ENCODE measurements at places on chromosomes 2 and 18.

DNA sequence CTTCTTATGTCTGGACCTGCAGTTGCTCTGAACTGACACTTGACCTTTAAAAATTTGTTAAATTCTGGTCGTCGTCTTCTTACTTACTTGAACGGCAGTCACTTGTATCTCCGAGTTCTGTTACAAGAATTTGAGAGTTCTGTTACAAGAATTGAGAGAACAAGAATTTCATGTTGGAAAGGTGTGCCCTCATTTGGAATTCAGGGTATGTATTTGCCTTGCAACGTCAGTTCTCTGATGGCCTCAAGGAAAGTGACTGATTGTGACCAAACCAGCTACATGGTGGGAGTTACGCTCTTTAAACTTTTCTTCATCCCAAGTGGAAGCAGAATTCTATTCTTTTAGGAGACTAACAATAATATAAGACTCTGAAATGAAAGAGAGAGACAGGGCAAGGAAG, 320.0 kb upstream of the TRIB2 start:
- DNase-seq, result no peak

DNA sequence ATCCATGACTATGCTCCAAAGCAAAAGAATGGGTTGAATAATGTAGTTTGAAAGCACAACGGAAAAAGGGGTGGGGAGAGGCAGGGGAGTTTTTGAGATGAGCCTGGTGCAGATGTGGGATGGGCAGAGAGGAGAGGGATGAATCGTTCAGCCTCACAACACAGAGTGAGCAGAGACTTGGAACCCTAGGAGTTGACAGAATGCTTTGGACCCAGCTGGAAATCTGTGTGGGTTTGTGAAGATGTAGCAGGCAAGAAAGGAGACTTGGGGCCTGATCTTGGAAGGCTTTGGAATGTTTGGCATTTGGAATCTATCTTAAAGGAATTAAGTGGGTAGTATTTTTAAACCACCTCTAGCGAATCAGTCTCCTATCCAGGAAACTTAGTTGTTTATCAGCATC, 66.0 kb upstream of the KCTD1 start:
- DNase-seq, result no peak

GRCh38 chr2:70795164-70795995, 4.9 kb upstream of the FIGLA start:
- no peak for DNase-seq

DNA sequence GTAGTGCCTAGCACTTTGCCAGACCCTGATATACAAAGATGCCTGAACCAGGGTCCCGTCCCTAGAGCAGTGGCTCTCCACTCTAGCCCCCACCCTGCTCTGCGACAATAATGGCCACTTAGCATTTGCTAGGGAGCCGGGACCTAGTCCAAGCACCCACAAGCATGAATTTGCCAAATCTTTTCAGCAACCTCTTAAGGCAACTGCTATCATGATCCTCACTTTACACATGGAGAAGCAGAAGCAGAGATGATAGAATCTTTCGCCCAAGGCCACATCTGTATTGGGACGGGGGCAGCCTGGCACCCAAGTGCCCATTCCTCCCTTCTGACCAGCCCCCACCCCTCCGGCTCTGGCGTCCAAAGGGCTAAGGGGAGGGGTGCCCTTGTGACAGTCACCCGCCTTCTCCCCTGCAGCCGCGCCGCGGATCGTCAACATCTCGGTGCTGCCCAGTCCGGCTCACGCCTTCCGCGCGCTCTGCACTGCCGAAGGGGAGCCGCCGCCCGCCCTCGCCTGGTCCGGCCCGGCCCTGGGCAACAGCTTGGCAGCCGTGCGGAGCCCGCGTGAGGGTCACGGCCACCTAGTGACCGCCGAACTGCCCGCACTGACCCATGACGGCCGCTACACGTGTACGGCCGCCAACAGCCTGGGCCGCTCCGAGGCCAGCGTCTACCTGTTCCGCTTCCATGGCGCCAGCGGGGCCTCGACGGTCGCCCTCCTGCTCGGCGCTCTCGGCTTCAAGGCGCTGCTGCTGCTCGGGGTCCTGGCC, 13.0 kb downstream of the SIGLEC15 start:
- DNase-seq, result no peak

DNA sequence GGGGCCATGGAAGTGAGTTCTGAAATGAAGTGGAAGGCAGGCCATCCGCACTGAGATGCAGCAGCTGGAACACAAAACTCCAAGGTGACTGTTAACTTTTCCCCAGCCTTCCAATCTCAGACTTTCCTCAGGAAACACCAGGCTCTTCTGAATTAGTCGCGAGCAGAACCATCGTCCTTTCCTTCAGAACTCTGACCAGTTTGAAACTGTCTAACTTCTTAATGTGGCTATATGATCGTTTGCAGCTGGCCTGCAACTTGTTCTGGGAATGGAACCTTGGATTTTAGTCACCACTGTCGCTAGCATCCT, 620 bp upstream of the RPL37A start:
- no peak for DNase-seq

- DNase-seq, result no peak
Observed at GRCh38 chr18:79216176-79216575, 147.0 kb downstream of the ATP9B start.

DNA sequence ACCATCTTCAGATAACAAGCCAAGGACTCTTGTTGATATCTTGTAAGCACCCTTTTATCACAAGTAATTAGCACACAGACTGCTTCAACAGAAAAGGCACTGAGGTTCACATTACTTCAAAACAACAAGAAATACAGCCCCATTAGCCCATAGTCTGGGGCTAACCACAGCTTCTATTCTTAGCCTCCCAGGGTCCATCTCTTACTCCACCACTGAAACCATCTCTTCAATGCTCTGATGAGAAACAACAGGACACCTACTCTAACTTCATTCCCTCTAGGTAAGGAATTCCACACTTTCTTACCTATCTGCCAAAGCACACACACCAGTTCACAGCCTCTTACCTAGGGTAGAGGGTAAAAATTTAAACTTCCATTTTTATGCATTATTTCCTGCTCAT, 26.4 kb upstream of the CYTIP start:
- DNase-seq, result no peak

- DNase-seq, result no peak
Observed at GRCh38 chr2:142165790-142166189, 35.0 kb upstream of the LRP1B start.

- peak; percentile 56 for DNase-seq
Observed at GRCh38 chr18:62717169-62717924, 2.0 kb downstream of the PHLPP1 start.

DNA sequence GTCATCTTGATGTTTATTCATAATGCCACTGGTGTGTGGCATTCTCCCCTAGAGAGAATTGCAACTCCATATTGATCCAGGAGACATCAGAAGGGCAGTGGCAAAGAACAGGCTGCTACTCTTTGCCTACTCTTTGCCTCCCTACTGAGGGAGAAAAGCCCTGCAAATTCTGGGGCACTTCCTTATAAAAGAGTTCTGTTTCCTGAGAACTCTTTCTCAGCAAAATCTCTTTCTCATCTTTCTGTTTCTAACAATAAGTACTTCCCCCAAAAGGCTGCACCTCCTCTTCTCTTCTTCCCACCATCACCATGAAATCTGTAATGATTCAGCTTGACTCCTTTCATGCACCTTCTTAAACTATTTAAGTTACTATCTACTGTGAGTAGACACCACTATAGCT, 270.3 kb downstream of the MREG start:
- no peak for DNase-seq

- no peak for DNase-seq
Observed at GRCh38 chr2:119208791-119209203, 14.8 kb upstream of the STEAP3 start.

DNA sequence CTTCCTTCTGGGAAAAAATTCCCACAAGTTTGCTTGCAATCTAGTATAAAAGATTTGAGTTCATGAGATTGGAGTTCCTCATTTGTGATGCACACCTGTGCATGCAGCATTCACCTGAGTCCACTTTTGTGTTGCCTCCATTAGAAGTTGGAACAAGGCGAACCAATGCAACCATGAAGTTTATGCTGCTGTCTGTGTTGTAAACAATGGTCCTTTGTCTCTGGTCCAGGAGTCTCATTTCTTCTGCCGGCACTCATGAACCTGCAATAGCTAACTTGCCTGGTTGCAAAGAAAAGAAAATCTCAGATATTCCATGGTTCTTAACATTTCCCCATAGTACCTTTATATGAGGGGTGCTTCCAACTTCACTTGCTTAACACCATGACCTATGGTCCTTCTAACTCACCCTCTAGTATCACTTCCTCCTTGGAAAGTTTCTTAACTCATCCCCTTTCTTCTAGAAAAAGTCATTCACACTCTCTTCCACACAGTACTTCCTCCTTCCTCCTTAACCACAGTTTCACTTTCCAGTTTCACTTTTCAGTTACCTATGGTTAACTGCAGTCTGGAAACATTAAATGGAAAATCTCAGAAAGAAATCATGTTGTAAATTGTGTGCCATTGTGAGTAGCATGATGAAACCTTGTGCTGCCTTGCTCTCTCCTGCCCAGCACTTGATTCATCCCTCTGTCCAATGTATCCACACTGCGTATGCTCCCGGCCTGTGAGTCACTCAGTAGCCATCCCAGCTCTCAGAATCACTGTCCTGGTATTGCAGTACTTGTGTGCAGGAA, 128.8 kb upstream of the TRIB2 start:
- no peak for DNase-seq

DNA sequence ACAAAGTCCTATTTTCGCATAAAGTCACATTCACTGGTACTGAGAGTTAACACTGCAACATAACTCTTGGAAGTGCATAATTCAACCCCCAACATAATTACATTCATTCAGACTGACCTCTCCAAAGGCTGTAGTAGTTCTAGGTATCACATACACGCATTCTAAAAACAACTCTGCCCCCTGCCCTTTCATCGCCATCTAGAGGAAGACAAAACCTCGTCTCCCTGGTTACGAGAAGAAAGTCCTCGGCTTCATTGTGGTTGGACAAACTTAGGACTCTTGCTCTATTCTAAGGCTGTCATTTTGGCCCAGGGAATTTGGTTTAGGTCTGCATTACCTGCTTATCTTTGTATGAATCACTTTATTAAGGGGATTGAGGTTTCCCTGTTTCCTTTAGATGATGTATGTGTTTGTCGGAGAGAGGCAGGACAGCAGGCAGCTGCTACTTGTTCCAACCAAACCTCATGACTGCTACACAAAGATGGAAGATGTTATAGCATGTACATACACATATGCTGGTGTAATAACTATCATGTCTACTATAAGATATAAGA, 215.4 kb upstream of the NRXN1 start:
- no peak for DNase-seq

- DNase-seq, result no peak
Observed at GRCh38 chr2:214865400-214865799, 55.9 kb upstream of the BARD1 start.

DNA sequence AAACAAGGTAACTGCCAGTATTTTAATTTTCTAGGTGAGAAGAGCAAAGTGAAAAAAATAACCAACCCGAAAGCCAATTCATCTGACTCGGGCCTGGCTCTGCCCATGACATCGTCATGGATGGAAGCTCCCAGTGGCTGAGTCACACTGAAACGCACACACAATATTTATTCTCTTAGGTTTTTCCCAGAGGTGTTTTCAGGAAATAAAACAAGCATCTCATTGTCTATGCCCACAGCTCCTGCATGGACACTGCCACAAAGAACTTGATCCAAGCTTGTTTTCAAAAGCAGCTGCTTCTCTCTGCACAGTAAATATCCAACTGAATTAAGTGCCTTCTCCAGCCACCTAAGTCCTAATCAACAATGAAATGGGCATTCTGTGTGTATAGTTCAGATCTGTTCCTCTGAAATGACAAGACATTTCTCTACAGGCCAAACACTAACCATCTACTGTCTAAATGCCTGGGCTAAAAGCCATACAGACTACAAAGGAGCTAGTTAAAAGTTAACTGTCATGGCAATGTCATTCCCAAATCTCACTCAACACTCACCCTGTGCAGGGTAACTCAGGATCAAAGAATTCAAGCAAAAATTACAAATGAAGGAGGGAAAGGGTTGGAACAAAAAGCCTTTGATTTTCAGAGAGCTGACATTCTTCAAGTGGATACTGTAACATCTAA, 62.9 kb downstream of the RPL31 start:
- DNase-seq, result no peak

DNA sequence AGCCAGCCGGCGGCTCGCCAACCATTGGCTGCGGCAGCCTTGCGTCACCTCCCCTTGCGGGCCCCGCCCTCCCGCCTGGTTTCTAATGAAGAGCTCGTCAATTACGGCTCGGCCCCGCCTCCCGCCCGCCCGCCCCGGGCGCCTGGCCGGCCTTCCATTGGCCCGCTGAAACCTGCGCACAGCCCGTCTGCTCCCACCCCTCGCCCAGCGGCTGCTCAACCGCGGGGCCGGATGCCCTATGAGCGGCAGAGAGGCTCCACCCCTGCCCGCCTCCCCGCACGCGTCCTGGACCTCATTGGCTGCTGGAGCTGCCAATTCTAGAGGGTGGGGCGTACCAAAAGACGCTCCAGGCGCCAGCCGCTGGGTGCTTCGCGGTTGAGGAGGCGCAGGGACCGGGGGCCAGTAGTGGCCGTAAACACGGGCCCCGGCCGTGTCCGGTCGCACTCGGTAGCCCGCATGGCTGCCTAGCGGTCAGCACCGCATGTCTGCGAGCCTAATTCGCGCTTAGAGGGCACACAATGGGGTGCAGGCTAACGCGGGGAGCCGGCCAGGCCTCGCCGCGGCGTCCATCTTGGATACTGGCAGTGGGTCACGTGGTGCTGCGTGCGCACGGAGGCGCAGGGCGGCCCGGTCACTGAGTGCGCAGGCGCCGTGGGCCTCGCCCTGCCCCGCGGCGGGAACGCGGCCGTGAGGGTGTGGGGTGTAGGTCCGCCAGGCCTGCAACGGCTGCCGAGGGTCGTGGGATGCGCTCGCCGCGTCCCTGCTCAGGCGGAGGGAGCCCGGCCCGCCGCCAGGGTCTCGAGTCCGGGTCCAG, 454 bp upstream of the HDAC4 start:
- DNase-seq, result peak; percentile 96

- DNase-seq, result no peak
Observed at GRCh38 chr2:238724728-238725127, 123.2 kb upstream of the TWIST2 start.

DNA sequence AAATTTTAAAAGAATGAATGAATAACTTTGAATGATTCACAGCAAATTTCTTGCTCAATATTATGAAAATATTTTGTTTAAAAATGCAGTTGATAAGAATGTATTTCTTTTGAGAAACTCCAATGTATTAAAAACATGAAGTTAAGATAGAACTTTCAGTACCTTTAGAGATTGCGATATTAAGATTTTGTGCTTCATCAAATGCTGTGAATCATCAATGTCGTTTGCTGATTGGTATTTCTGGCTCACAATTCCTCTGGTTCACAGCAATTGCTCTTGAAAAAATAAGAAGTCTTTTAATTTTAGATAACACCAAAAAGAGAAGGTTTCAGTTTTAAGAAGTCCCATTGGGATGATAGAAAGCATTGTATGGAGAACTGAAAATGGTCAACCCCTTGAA, 228.7 kb downstream of the IKZF2 start:
- no peak for DNase-seq

GRCh38 chr2:117774716-117775115, 39.8 kb upstream of the DDX18 start:
- DNase-seq, result no peak

- no peak for DNase-seq
Observed at GRCh38 chr2:5121642-5122041, 570.5 kb upstream of the SOX11 start.
